ENCODE measurements at places on chromosomes 12 and 14.

- no peak for DNase-seq
These were observed 175.1 kb downstream of the GRIP1 start for GRCh38 chr12:66503746-66504145.

GRCh38 chr12:93939641-93940325 lies 208.6 kb upstream of the PLXNC1 start:
- no peak for DNase-seq

GRCh38 chr12:14129611-14130195 lies 148.3 kb upstream of the GRIN2B start:
- no peak for DNase-seq

GRCh38 chr12:116325336-116325664 lies 47.8 kb upstream of the MED13L start:
- no peak for DNase-seq

DNA sequence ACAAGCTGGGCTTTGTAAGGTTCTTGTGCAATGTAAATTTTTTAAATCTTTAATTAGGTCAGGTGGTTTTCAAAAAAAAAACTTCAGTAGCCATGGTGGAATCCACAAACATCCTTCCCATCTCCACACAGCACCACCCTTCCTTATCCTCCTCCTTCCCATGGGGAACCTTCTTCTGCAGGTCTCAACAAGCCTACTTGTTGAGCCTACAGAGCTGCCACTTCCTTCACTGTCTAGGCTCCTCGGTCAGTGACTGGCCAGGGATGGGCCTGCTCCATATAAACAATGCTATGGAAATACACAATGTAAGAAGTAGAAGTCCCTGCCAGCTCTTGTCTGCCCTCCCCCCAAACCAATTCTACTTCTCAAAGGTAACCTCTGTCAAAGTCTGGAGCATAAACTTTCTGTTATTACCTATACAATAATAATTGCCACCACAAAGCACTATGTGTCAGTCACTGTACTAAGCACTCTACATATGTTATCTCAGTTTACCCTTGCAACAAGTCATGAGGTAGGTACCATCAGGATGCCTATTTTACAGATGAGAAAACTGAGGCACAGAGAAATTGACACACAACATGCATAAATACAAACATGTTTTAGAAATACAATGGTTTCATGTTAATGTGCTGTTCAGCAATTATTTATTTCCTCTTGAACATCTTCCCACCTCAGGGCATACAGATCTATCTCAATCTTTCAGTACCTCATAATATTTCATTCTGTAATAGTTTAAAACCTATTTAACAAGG lies 17.4 kb downstream of the LIMA1 start:
- no peak for DNase-seq

DNA sequence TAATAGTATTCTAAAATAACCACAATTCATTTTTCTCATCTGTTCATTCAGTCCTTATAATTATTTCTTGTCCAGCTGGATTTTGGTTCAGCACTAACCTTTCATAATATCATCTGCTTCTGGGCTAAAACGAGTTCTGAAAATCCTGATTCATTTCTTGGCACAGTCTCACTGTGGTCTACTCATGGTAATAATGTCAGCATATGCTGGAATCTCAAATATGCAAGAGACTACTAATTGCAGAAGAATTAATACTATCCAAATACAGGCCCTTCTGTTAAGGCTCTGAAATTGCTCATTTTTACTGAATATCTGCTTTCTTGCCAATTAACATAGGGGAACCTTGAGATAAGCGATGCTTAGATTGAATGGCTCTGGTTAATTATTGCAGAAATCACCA lies 597.1 kb downstream of the RPL10L start:
- no peak for DNase-seq

DNA sequence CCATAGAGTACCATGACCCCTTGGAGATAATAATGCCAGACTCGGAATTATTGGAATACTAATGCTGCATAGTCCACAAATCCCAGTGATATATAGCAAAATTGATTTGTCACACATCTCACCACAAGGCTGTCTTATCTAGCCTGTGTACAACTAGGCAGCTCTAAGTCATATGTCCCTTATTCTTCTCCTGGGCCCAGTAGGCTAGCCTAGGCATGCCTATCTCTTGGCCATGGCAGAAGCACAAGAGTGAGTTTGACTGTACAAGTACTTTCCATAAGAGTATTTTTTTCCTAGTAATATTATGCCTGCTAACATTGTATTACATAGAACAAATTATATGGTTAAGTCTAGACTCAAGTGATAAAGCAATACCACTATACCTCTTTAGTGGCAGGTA lies 1122.1 kb upstream of the SEL1L start:
- no peak for DNase-seq

DNA sequence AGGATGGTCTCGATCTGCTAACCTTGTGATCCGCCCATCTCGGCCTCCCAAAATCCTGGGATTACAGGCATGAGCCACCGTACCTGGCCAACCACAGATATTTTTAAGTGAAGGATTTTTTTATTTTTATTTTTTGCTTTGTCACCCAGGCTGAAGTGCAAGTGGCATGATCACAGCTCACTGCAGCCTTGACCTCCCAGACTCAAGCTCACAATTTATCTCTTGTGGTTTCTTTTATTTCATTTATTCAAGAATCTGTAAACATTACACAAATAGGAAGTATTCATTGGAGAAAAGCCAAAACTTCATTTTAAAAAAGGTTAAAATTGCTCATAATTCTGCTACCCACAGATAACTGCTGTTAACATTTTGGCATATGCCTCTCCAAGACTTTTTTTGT lies 13.3 kb downstream of the MOAP1 start:
- no peak for DNase-seq

DNA sequence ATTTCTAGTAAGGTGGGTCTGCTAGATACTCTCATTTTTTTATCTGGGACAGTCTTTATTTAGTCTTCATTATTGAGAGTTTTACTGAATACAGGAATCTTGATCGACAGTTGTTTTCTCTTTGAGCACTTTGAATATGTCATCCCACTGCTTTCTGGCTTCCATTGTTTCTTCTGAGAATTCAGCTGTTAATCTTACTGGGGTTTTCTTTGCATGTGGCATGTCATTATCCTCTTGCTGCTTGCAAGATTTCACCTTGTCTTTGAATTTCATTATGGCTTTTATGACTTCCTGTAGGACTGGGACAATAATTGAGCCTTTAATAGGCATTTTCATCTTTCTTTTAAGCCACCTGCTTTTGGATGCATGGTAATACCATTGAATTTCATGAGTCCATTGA lies 46.7 kb upstream of the RD3L start:
- no peak for DNase-seq

GRCh38 chr14:75905147-75905904 lies 76.5 kb downstream of the TGFB3 start:
- DNase-seq: no peak

GRCh38 chr12:68139941-68140340 lies 19.6 kb downstream of the IFNG start:
- DNase-seq: no peak

DNA sequence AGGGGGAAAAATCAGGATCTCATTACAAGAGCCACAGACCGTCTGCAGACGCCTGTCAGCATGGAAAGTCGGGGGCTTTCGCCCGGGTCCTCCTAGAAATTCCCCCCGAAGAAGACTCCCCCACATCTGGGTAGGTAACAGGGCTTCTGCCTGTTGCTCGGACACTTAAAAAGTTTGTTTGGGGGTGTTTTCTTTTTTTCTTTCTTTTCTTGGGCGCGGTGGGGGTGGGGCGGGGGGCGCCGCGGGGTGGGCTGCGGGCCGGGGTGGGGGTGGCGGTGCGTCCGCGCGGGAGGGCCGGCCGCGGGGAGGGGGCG lies 358 bp downstream of the ELK3 start:
- no peak for DNase-seq

DNA sequence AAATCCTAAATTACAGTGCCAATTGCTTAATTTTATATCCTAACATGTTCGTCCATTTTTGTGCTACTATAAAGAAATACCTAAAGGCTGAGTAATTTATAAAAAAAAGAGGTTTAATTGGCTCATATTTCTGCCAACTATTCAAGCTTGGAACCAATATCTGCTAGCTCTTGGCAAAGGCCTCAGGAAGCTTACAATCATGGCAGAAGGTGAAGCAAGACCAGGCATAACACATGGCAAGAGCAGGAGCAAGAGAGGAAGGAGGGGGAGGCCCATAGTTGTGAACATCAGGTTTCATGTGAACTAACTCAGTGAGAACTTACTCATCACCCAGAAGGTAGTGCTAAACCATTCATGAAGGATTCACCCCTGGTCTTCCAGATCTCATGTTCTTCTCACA lies 494.3 kb downstream of the CCER1 start:
- no peak for DNase-seq

GRCh38 chr14:74695406-74695805 lies 17.5 kb downstream of the AREL1 start:
- DNase-seq: no peak

GRCh38 chr12:30779178-30779577 lies 24.4 kb upstream of the CAPRIN2 start:
- DNase-seq: no peak

- no peak for DNase-seq
These were observed 138.4 kb downstream of the ADGRD1 start for GRCh38 chr12:131091976-131092691.

- DNase-seq: no peak
These were observed 6.0 kb downstream of the VPS37B start for GRCh38 chr12:122889761-122890520.

- no peak for DNase-seq
These were observed 155.0 kb downstream of the CRADD start for GRCh38 chr12:93832131-93832530.

GRCh38 chr12:29544428-29545101 lies 47.1 kb upstream of the OVCH1 start:
- no peak for DNase-seq

GRCh38 chr14:51648296-51648695 lies 3.4 kb upstream of the FRMD6 start:
- DNase-seq: no peak

All from GM18507 (cell line).